ENCODE measurements at places on chromosomes 6 and 20. TPM values are rescaled to one million over a fixed set of nuclear protein-coding genes. Genes with fewer than 3 reads are reported as not detected.

Gene RHAG
- total RNA-seq: not detected

Gene EXOC2
- 30.8 TPM for total RNA-seq

Gene TGM2
- 708 TPM for total RNA-seq

Gene HS3ST5
- not detected for total RNA-seq

Gene TSPO2
- total RNA-seq: not detected

Gene TNNC2
- not detected for total RNA-seq

Gene BLTP3A
- 9.3 TPM for total RNA-seq

Gene CLVS2
- not detected for total RNA-seq

Gene C6orf58
- total RNA-seq: not detected

Gene OR2H1
- not detected for total RNA-seq

Gene CASP8AP2
- total RNA-seq: 22.0 TPM

Gene ULBP2
- total RNA-seq: 7.0 TPM

Gene KCNK16
- not detected for total RNA-seq

Gene DZANK1
- 3.0 TPM for total RNA-seq

Gene IL20RA
- not detected for total RNA-seq

Gene ADGRF1
- not detected for total RNA-seq

Gene SMPDL3A
- total RNA-seq: 4.1 TPM

Gene TXNDC5
- 1,581 TPM for total RNA-seq

Gene DLK2
- not detected for total RNA-seq

Gene BPIFA1
- not detected for total RNA-seq

Gene SASH1
- 97.5 TPM for total RNA-seq

Gene ZBP1
- not detected for total RNA-seq

Gene NOX3
- total RNA-seq: not detected

Gene PACSIN1
- total RNA-seq: not detected

Gene MDC1
- total RNA-seq: 42.3 TPM

Gene MUC21
- not detected for total RNA-seq

Gene PCK1
- not detected for total RNA-seq

Gene BMP2
- total RNA-seq: 11.1 TPM

Gene SLC44A4
- 0.12 TPM for total RNA-seq

Gene MTO1
- total RNA-seq: 25.1 TPM

Gene NKAPL
- total RNA-seq: 1.1 TPM
